ENCODE measurements at places on chromosomes 3 and 15.

DNA sequence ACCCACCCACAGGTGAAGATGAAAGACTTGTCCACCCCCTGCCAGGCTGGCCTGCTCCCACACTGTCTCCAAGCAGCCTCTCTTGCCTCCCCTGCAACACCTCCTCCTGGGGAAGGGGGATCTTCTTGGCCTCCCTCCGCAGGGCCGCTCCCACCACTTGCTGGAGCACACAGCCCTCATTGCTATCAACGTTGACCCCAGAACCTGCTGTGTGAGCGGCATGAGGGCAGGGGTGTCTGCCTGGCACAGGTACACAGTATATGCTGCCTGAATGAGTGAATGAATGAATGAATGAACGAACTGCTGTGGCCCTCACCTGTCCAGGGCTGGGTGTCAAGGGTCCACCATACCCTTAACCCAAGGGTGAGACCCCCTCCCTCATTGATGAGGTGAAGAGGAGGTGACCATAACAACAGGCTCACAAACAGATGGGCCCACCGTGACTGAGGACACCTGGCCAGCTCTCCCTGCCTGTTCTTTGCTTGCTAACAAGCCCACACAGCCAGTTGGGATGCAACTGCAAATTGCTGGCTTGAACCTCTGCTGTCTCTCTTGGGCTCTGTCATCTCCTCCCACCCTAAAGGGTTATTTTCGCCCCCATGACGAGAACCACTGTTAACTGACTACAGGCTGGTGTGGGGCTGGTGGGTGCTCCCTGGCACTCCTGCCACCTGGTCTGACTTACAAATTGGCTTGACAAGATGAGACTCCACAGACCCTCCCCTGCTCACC, 22.5 kb downstream of the SLC41A3 start:
- DNase-seq: no peak

GRCh38 chr3:156693166-156693565, 18.8 kb downstream of the TIPARP start:
- no peak for DNase-seq

DNA sequence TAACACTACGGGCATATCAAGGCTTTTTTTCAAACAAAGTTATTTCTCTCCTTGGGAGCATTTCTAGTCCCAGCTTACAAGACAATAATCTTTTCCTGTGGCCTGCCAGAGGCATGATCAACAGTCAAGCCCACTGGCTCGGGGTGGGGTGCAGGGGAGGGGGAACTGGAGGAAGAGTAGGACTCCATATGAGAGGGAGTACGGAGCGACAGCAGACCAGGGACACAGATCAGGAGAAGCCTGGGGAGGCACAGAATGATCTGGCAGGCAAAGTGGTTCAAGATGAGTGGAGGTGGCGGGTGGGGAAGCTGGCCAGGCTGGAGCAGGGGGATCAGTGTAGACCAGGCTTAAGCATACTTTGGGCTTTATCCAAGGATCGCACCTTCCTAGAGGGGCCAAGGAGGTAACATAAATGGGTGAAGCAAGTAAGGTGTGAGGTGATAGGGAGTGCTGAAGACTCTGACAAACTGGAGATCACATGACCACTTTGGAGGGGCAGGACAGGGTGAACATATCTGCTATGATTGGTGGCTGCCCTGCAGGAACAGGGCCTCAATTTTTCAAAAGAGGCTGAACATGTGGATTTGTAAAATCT, 37.4 kb downstream of the KLF15 start:
- DNase-seq: no peak

- no peak for DNase-seq
These were observed 12.1 kb upstream of the TFG start for GRCh38 chr3:100697172-100697571.

DNA sequence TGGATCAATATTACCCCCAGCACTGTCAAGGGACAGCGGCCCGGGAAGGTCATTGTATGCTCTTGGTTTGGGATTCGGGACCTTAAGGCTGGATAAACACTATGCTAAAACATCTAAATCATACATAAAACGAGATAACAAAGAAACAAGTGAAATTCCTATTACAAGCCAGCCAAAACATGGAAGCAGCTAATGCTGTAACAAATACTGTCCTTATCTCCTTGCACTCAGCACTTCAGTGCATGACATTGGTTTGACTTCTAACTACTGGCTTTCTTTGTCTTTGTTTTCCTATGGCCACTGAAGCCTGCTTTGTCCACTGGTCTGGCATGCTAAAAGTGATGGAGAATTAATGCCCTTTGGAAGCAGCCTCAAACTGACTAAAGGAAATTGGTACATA, 516.4 kb upstream of the DPH6 start:
- DNase-seq: no peak

DNA sequence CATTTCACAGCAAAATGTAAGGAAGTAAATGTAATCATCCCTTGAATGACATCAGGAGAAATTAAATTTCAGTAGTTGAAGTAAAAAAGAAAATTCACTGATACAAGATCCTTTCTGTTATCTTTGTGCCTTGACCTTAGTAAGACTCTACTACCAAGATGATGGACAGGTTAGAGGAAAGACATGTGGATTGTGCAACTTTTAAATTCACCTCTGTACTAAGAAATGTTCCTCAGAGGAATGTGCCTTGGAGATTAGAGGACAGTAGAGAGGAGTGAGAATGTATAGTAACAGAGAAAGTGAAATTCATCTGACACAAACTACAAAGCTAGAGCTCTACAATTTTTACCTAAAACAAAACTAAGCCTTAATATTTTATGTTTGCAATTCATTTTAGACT, 375.3 kb downstream of the PLOD2 start:
- no peak for DNase-seq

GRCh38 chr15:83164111-83164770, 43.4 kb downstream of the HDGFL3 start:
- DNase-seq: peak; percentile 10

GRCh38 chr3:51997935-51998596, 2.4 kb upstream of the RPL29 start:
- DNase-seq: no peak

GRCh38 chr3:7700977-7701376, 800.6 kb upstream of the LMCD1 start:
- no peak for DNase-seq

GRCh38 chr15:58864602-58865424, 68.7 kb downstream of the SLTM start:
- peak; percentile 39 for DNase-seq

DNA sequence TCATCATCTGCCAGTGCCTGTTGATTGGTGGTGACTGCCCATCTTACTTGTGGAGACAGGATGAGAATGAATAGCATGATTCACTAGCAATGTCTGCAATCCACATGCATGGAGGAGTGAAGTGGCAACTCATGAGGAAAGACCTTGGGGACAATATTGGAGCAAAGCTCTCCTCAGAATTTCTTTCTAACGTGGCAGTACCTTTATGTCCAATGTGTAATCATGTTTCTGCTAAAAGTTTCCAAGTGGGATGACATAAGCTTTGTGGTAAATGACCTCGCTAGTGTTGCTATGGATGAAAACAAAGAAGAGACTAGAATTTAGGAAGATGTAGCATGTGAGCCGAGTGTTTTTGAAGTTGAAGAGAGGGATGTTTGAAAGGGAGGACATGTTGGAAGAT, 117.8 kb downstream of the CPNE4 start:
- DNase-seq: no peak

- DNase-seq: peak; percentile 56
These were observed 94.6 kb upstream of the HERC1 start for GRCh38 chr15:63928185-63928842.

DNA sequence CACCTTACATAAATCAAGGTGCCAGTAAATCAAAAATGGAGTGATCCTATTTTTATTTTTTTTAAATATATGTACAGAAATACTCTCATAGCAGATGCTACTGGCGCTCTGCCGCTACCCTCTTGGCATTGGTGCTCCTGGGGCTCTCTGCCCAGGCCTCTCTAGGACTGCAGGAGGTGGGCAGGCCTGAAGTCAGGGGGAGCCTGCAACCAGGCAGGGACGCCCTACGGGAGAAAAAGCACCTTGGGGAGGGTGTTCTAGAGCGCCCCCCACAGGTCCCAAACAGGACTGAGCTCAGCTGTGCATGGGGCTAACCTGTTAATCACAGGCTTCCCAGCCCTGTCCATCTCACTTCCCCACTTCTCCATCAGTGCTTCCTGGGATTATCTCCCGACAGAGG, 192.5 kb downstream of the SHQ1 start:
- no peak for DNase-seq

- no peak for DNase-seq
These were observed 654.2 kb downstream of the NTRK3 start for GRCh38 chr15:87602371-87602770.

DNA sequence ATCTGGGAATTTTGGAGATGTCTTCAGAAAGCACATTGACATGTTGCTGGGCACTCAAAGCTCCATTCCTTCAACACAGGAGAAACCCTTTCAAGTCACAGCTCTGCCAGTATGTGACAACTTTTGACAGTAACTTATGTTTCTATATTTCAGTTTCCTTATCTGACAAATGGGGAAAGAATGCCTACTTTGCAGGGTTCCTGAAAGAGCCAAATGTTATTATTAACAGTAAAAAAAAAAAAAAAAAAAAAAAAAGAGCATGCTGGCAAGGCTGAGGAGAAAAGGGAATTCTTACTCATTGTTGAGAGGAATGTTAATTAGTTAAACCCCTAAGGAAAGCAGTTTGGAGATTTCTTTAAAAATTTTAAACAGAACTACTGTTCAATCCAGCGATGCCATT, 272.5 kb upstream of the TGFBR2 start:
- DNase-seq: no peak

DNA sequence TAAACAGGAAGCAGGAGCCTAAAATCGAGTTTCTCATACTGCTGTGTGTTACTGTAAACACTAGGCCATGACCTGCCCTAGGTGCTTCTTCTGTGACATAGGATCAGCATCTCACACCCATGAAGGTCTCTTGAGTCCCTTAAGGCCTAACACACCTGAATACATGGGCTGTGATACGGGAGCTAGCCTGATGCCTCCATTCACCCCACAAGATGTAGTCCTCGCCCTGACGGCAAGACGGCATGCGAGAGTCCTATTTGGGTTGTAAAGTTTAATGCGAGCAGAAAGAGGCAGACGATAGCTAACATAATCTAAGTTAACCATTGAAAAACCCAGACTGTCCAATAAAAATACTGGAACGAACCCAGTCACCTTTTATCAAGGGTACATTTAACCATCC, 241.1 kb upstream of the ICE2 start:
- no peak for DNase-seq

GRCh38 chr3:107629566-107629965, 106.8 kb downstream of the BBX start:
- DNase-seq: peak; percentile 57

DNA sequence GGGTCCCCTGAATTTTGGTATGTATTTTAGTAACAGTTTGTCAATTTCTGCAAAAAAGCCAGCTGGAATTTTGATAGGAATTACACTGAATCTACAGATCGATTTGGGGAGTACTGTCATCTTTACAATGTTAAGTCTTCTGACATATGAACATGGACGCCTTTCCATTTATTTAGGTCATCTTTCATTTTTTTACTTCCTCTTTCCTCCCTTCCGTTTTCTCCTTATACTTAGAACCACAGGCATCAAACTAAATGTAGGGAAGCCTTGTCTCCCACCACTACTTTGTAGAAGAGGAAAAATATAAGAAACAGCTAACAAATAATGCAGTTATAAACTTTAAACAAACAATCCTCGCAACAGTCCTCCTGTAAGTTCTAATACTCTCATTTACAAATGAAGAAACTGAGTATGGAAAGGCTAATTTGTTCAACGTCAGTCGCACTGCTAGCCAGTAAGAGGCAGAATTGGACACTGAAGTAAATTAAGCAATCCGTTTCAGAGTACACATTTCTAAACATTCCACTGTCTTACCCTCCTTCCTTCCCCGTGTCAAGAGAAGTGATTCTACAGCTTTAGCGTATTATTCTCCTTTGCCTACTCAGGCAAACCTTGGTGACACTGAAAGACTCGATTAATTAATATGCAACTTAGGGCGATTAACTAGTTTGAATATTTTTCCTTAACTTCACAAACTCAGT, 25.6 kb downstream of the RHOA start:
- no peak for DNase-seq

- DNase-seq: no peak
These were observed 57.1 kb downstream of the SHQ1 start for GRCh38 chr3:72791161-72791560.

All from fibroblast of villous mesenchyme (primary cell).